ENCODE measurements at places on chromosomes 16 and 17.
A peak's percentile ranks its signal among the peaks of the same experiment; 100 is the strongest.

- DNase-seq: no peak
Observed at GRCh38 chr16:23521037-23521743, 10.9 kb upstream of the GGA2 start.

DNA sequence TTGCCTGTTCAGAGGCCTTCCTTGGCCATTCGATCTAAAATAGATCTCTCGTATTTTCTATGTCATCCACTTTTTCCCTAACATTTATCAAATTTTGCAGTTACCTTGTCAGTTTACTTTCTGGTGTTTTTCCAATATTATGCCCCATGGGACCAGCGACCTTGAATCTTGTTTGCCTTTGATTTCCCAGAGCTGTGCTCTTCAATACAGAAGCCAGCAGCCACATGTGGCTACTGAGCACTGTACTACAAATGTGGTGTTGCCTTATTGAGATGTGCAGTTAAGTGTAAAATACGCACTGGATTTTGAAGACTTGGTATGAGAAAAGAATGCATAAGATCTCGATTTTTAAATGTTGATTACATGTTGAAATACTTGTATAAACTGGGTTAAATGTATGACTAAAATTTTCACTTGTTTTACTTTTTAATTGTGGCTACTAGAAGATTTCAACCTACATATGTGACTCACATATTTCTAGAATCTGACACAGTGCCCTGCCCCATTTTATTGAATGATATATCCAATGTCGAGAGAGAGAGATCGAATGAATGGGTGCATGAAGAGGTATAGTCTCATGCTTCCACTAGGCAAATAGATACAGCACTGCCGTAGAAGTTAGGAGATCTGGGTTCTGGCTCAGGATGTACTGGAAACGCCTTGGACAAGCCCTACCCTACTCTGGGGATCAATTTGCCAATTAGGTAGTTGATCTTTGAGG is 824 bp upstream of the PSME3 start:
- no peak for DNase-seq

DNA sequence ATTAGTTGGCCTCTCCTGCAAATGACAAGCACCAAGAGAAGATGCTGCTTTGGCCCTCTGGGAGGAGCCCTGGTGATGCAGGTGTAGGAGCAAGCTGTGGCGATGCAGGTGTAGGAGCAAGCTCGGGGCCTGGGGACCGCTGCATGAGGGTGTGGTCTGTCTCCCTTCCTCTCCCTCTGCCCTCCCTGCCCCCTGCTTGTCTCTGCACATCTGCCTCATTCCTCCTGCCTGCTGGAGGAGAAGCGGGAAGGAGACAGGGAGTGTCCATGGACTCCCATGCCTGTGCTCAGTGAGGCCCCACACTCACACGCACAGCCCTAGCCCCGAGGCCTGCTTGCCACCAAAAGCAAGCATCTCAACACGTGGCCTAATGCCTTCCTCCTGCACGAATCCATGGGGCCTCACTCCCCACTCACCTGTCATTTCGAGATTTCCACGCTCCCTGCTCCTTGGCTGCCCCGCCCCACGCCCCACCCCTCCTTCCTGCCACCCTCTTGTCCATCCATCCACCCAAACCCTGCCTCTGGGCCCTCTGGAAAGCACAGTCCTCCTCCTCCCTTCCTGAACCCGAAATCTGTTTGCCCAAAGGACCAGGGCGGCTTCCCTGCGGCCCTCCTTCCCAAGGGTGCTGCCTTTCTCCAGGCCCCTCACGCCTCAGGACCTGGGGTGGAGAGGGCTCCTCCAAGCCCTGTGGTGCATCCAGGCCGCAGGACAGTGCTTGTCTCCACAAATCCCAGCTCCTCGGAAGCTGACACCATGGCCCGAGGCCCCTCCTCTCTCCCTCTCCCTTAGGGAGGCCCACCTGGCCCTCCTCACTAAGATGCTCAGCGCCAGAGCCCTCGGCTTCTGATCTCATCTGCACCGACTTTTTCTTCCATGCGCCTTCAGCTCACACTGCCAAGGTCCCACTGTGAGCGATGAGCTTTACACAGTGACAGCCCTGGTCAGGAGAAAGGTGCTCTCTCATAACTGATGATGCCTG is 11.8 kb upstream of the ALDH3A1 start:
- no peak for DNase-seq

- DNase-seq: no peak
Observed at GRCh38 chr17:9814337-9814945, 7.4 kb downstream of the GSG1L2 start.

DNA sequence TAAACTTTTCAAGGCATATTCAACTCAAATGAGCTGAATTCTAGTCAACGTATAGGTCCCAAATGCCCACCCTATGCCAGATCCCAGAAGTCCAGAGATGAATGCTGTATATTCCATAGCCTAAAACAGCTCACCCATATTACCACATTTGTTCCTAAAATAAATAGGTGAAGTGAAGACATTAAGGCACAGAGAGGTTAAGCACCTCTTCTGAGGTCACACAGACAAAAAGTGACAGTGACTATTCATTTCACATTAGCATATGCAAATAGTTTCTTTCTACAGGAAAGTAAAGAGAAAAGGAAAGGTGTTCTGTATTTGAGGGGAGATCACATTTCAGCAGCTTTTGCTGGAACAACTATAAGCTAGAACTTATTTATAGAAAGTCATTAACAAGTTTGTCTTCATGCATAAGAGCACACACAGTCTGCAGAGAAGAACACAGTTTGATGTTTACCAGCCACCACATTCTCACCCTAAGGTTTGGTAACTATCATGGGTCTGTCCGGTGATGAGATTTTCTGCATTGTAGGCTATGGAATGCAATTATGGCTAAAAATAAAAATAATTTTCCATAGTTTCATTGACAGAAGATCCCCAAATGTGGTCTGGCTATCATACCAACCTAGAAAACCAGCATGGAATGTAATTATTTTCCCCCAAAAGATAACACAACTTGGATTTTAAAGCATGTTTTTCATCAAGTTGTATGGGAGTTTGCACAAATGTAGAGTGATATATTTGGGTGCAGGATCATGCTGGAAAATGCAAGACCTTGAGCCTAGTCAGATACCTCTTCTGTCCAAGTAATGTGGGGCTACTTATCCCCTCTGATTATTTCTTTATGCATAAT is 402.1 kb downstream of the UTP18 start:
- no peak for DNase-seq

DNA sequence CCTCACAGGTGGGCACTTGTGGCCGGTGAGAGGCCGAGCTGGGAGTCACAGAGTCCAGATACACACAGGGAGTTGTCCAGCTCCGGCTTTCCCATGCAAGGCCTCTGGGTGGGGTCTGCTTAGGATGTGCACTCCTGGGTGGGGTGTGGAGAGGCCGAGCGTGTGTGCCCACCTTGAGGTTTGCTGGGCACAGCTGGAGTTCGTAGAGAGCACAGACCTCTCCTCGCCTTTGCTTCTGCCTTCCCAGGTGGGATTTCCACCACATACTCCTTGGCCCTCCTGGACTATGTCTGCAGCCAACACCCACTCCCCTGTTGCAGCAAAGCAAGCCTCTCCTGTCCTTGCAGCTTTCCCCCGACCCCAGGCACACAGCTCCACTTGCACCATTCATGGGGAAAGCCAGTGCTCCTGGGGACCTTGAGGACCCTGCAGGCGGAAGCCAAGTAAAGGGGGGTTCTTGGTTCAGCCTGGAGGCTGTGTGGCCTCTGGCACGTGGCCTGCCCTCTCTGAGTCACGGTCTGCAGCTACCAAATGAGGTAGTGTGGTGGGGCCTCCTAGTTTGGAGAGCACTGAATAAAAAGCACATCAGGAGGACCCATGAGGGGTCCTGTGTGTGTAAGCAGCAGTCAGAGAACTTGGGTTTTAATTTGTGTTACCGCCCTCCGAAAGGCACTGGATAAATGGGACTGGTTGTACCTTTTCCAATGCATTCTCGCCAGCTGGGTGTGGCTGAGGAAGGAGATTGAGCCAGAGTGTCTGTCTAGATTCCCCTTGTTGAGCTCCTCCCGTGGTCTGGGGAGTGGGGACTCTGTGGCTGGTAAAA is 31.5 kb downstream of the MPRIP start:
- no peak for DNase-seq

GRCh38 chr16:85334718-85335583 is 222.7 kb upstream of the CIBAR2 start:
- no peak for DNase-seq

DNA sequence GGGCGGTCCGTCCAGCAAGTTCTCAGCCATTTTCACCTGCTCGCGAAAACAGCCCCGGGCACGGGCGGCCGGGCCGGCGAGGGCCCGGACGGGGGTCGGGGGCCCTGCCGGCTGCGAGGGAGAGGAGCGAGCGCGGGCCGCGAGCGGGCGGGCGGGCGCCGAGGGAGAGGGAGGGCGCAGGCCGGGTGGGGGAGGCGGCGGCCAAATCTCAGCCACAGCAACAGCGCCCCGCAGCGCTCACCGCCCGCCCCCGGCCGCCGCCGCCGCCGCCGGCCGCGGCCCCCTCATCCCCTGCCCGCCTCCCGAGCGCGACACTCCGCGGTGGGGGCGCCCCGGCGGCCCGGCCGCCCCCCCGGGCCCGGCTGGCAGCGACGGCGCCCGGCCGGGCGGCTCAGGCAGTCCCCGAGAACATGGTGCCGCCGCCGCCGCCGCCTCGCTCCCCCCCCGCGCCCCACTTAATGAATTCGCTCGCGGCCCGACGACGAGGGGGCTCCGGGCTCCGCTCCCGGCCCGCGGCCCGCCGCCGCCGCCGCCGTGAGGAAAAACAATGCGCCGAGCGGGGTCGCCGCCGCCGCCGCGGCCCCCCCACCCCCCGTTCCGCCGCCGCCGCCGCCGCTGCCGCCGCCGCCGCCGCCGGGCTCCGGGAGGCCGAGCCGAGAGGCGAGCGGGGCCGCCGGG is 487 bp downstream of the CREBBP start:
- DNase-seq: peak; percentile 62

DNA sequence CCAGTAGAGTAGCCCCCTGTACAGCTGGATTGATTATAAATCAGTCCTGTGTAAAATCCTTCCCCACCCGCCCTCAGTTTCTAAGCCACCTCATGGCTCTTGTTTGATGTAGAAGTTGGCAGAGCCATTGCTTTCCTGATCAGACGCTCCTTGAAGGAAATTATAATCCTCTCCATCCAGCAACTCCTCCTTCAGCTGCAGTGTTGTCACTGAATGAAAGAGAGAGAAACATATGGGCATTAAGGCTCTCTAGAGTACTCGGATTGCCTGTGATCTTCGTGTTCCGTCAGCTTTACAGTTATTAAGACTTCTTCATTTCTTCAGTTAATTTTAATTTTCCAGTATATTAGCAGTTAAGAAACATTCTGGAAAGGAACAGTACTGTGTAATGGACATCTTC is 14.3 kb downstream of the NME2 start:
- DNase-seq: no peak

GRCh38 chr17:76934561-76935320 is 66.5 kb downstream of the MGAT5B start:
- DNase-seq: no peak

- DNase-seq: no peak
Observed at GRCh38 chr16:87806261-87806640, 40.5 kb upstream of the KLHDC4 start.

DNA sequence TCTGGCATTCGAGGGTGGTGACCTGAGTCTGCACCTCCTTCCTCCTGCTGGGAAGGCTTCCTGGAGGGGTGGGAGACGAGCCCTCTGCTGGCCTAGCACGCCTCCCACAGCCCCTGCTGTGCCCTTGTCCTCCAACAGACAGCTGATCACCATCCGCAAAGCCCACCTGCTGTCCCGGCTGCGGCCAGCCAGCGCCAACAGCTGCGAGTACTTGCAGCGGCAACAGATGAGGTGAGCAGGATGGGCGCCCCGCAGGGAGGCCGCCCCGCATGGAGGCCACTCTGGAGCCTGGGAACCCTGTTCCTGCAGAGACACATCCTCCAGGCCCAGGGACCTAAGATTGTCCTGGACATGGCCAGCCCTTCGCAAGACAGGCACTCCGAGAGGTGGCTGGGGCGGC is 21.6 kb downstream of the UBALD1 start:
- no peak for DNase-seq

DNA sequence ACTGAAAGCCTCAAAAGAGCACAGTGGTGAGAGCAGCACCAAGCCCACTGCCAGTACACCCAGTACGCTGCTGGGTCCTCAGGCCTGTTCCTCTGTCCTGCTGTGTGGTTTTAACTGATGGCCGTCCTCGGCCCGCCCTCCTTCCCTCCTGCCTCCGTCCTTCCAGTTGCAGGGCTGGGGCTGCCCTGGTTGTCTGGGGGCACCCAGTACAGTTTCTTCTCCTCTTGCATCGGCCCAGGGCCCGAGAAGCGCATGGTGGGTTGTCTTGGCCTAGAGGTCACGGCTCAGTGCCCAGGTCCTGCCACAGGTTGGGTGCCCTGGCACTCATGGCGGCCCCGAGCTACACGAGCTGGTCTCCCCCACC is 70.8 kb upstream of the KCTD5 start:
- DNase-seq: no peak

GRCh38 chr17:64291268-64291851 is 28.3 kb upstream of the TEX2 start:
- no peak for DNase-seq

GRCh38 chr17:4710693-4711634 is 532 bp downstream of the ARRB2 start:
- DNase-seq: no peak

DNA sequence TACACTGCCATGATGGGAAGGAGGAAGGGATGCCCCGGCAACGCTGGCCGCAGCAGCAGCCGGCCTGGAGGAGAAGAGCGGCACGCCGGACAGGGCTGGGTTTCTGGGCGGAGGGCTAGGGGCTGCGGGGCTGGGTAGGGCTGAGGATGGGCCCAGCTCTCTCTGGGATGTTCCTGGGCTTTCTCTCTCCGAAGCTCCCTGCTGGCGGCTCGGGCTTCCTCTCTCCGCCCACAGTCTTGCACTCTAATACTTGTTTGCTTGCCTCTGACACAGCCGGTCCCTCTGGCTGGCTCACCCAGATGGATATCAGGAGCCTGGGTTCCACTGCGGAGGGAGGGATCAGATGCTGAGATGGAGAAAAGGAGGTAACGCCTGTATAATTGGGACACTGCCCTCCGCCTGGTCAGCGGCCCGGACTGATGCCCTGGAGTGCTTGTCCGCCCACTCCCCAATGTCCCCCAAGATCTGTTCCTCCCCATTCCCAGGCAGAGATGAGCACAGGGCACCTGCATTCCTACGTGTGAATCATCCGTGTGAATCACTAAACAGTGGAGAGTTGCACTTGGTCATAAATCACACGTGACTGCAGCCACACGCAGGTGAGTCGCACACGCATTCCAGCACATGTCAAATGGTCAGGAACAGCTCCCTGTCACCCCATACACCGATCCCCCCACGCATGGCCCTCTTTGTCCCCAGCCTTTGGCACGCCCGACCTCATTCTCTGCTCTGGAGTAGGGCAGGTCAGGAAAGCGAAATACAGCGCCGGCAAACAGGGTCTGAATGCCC is at the start of gene ALOXE3:
Gene ALOXE3, minus strand, starts transcription at position 535 of the 789 bp plus-strand sequence. Its CDS starts 524 bp downstream, at position 11.
- no peak for DNase-seq

GRCh38 chr16:55207693-55208428 is 116.1 kb upstream of the IRX6 start:
- DNase-seq: no peak

GRCh38 chr16:50879873-50880695 is 138.2 kb downstream of the CYLD start:
- DNase-seq: peak; percentile 14

- peak; percentile 21 for DNase-seq
Observed at GRCh38 chr17:64448665-64449512, at the start of gene MILR1. TSS of gene MILR1 (plus strand) at chr17:64449115. CDS start at chr17:64449169, 54 bp downstream.

- DNase-seq: no peak
Observed at GRCh38 chr17:3635474-3636153, 436 bp downstream of the SHPK start.

GRCh38 chr16:29926711-29927052 is 656 bp upstream of the KCTD13 start:
- peak; percentile 28 for DNase-seq
